ENCODE measurements at places on chromosomes 6 and 20. TPM values are rescaled to one million over a fixed set of nuclear protein-coding genes. Genes with fewer than 3 reads are reported as not detected.

GRCh38 chr20:57826666-57827287, 117.0 kb upstream of the PMEPA1 start:
- DNase-seq = no peak

The CCDC28A gene
- total RNA-seq = 10.3 TPM

The FAXC gene
- 2.9 TPM for total RNA-seq

The UBE2J1 gene
- 26.7 TPM for total RNA-seq

The HSD17B8 gene
- 9.1 TPM for total RNA-seq

GRCh38 chr6:35164868-35165267, 23.7 kb upstream of the TCP11 start:
- DNase-seq = no peak

DNA sequence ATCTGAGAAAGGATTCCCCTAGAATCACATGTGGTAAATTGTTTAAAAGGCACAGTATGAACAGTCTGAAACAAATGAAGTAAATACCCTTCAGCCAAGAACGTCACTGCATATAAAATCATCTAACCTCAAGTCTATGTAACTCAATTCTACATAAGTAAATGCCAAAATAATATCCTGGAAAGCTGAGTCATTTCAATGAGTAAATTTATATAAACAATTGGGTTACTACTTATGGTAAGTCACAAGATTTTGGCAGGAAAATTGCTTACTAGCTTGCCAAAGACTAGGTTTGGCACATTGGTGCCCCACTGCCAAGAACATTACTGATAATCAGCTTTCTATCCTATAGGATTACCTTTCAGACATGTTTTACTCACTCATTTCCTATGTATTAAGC, 8.4 kb downstream of the GMDS start:
- DNase-seq = peak; percentile 76

GRCh38 chr20:3208786-3209256, 477 bp upstream of the ITPA start:
- DNase-seq = peak; percentile 13

The PHACTR3 gene
- total RNA-seq = 0.63 TPM

DNA sequence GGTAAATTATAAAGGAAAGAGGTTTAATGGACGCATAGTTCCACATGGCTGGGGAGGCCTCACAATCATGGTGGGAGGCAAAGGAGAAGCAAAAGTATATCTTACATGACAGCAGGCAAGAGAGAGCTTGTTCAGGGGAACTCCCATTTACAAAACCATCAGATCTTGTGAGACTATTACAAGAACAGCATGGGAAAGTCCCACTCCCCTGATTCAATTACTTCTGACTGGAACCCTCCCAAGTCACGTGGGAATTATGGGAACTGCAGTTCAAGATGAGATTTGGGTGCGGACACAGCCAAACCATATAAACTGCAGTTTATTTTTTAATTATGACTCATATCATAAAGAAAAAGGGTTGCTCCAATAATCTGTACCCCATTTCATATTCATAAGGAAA, 22.3 kb upstream of the HLA-DQA2 start:
- DNase-seq = no peak

- DNase-seq = no peak
Measured at GRCh38 chr20:57146155-57146554, 120.3 kb downstream of the BMP7 start.

The TUBB2B gene
- total RNA-seq = 31.3 TPM

The RRAGD gene
- total RNA-seq = 0.63 TPM

The MUC21 gene
- not detected for total RNA-seq

DNA sequence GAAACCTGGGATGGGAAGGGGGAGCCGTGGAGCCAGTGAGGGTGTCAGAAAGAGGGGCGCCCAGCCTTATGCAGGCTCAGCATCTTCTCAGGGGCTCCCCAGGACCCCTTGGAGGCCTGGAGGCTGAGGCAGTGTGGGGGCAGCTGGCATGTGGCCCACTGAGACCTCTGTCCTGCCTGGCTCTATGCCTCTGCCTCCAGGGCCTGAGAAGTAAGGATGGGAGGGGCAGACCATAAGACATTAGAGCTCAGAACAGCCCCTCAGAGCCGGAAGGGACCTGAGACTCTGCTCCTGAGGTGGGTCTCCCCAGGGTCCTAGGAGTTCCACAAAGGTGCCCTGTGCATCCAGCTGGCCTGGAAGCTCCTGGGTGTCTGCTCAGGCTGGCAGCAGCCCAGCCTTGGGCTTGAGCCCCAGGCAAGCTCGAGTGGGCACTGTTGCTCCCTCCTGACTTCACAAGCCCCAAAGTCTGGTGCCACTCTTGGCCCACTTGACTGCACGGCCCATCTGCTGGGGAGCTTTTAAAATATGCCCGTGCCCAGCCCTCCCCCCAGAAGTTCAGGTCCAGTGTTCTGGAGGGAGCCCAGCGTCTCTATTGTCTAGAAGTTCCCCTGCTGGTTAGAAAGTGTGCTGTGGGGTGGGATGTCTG, 126.8 kb downstream of the GRM4 start:
- no peak for DNase-seq

- DNase-seq = peak; percentile 93
Measured at GRCh38 chr6:14286144-14286543, 168.6 kb downstream of the CD83 start.

DNA sequence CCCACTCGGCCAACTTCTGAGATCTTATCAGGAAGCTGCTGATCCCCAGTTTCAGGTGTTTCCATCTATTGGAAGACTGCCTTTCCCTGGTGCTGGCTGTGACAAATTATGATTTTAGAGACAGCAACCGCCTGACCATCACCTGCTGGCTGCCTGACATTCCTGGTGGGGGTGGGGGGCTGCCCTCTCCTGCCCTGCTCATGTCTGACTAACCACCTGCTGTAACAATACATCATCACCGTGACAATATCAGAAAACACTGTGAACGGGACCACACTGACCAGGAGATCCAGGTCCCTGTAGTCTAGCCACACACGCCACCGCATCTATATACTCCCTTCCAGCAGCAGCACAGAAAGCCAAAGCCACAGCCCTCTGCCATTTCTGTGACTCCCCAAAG, 537.5 kb downstream of the QKI start:
- DNase-seq = no peak

DNA sequence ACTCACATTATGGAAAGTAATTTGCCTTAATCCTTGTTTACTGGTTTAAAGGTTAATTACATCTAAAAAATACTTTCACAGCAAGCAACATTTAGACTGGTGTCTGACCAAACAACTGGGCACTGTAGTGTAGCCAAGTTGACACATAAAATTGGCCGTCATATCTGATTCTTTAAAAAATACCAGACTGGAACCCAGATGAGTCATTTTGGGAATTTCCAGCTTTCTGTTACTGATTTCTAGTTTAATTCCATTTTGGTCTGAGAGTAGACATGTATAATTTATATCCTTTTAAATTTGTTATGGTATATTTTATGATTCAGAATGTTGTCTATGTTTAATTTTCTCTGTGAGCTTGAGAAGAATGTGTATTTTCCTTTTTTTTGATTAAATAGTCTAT, 44.1 kb downstream of the SCP2D1 start:
- DNase-seq = no peak

DNA sequence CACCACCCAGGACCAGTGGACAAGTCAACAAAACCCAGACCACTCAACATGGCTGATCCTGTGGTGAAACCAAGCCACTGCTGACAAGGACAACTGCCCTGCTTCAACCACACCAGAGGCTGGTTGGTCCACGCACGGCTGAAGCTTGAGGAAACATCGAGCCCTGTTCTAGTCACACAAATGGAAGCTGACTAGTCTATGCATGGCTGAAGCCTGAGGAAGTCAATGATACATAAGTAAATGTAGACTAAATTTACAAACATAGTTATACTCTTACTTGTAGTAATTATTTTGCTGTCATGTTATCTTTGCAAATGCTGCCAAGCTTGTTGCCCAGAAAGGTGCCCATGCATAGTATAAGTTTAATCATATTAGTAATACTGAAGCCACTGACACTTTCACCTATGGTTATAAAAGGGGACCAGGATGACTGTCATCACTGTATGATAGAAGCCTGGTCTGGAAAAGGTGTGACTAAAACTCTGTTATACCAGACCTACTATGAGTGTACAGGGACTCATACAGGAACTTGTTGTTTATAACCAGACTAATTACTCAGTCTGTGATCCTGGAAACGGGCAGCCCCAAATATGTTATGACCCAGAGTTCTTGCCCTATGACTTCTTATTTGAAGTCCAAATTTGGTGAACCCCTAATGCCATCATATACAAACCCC, 5.6 kb downstream of the IL22RA2 start:
- DNase-seq = no peak

DNA sequence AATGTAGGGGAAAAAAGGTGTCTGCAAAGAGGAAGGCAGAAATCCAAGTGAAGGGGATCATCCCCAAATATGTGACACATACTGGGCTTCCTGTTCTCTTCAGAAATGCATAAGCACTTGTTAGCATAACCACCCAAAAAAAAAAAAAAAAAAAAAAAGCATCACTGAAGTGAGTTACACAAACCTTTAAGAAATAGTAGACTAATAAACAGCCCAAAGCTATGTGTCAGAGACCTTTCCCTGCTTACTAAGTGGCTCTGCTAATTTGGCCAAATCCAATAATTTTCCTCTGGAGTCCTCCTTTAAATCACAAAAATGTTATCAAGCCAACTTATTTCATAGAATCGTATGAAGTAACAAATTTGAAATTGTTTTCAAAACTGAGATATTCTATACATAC, 7.5 kb upstream of the DST start:
- no peak for DNase-seq

GRCh38 chr20:57377350-57377749, 13.8 kb upstream of the RBM38 start:
- no peak for DNase-seq

- DNase-seq = no peak
Measured at GRCh38 chr6:157194110-157194509, 129.2 kb downstream of the TMEM242 start.

- peak; percentile 88 for DNase-seq
Measured at GRCh38 chr6:133631421-133631820, 257.5 kb upstream of the TCF21 start.

- DNase-seq = no peak
Measured at GRCh38 chr20:991850-992249, 10.3 kb downstream of the RSPO4 start.

- DNase-seq = peak; percentile 29
Measured at GRCh38 chr6:125884634-125885371, 71.8 kb upstream of the HINT3 start.

The EDN3 gene
- total RNA-seq = not detected
